EL (cell line): ENCODE measurements at places on chromosomes 5 and 9.

GRCh38 chr5:99590806-99591205 is 662.0 kb upstream of the CHD1 start:
- no peak for DNase-seq

DNA sequence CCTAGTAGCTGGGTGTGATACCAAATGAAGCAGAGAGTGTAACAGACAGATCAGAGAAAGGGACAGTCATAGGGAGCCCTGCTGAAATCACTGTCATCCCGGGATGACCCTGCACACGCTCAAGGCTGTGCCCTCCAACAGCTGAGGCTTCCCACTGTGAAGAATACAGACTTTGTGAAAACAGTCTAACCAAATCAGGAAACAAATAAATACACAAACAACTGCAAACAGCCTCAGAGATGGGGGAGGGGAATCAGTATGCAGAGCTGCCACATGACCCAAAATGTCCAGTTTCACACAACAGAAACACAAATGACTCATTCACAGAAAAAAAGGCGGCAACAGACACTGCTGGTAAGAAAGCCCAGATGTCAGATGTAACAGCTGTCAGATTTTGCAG is 101.9 kb downstream of the ADAMTS2 start:
- DNase-seq = peak; percentile 73

GRCh38 chr5:39665328-39665727 is 240.5 kb upstream of the DAB2 start:
- no peak for DNase-seq

- peak; percentile 0 for DNase-seq
Measured at GRCh38 chr5:106292654-106293053, 1378.1 kb downstream of the EFNA5 start.

DNA sequence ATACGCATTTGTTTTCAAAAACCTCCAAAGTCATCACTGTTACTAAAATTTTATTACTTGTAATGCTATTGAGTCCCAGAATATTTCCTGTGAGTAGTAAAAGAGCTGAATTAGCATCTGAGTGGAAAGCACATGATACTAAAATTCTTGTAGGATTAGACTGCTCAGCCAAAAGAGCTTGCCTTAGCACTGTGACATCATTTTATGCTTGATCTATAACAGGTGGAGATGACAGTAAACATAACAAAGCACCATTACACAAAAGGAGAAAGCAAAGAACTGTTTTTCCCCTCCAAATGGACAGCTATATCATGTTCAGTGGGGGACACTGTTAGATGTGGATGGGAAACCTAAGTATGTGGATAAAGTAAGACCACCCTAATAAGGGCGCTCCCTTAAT is 5.8 kb upstream of the JAK2 start:
- DNase-seq = peak; percentile 33

- no peak for DNase-seq
Measured at GRCh38 chr5:43312076-43312661, 1.0 kb downstream of the HMGCS1 start.

DNA sequence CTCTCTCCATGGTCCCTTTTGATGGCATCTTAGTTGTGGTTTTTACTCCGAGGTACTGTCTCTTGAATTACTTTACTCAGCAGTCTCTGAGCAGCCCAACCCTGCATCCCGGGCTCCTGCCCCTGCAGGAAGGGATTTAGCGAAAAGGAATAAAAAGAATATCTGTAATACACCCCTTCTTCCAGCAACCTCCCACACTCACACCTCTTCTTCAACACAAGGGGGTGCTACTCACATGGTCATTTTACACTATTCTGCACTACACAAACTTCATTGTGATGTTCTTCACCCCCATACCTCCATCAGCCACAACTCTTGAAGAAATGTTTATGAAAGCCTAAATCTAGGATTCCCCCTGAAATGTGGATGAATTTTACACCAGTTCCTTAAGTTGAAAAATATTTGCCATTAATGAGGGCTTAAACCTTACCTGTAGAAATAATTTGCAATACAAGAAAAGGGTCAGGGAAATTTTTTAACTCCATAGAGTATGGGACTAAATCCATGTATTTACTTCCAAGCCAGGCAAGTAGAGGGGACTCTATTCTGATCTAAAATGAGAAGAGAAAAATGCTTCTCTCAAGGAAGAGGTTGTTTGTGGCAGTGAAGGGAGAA is 26.0 kb downstream of the TPD52L3 start:
- DNase-seq = peak; percentile 67

GRCh38 chr9:87585123-87585855 is 87.6 kb downstream of the DAPK1 start:
- no peak for DNase-seq

DNA sequence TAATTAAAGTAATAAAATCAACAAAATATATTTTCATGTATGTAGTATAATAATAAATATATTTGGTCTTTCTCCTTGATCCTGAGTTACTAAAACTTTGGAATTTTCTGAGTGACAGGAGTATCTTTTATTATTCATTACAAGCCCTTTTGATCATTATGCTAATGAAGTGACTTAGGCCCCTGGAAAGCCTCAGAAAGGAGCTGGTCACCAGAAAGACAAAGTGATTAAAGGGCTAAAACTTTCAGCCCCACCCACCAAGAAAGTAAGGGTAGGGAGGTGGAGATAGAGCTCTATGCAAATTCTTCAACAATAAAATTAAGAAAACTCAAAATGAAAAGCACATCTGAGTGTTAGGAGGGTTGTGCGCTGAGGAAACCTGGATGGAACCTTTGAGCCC is 27.5 kb downstream of the UBQLN1 start:
- DNase-seq = no peak

- no peak for DNase-seq
Measured at GRCh38 chr9:90680534-90680933, 37.9 kb upstream of the DIRAS2 start.

DNA sequence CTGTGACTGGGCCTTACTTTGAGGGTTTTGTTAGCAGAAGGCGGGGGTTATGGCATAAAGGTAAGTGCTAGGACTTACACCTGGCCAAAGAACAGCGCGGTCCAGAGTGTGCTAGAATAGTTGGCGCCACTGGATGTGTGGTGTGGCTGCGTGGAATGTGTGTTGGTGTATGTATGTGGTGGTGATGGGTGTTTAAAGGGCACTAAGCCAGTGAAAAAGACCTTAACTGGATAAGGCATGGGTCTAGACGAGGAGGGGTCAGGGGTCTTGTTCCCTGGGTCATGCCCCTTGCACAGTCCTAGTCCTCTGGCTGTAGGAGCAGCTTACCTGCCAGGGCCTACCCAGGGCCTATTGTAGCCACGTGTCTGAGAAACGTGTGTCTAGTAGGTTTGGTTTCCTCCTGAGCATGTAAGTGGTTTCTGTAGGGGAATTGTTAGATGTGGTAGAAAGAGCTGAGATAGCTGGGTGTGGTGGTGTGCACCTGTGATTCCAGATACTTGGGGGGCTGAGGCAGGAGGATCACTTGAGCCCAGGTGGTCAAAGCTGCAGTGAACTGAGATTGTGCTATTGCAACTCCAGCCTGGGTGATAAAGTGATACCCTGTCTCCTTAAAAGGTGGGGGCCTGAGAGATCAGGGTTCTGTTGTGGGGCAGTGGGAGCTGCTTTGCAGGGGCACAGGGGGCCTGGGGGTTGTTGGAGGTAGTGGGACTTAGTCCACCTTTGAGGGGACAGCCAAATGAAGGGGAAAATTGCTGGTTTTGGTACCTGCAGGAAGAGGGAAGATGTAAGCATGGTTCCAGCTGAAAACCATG is 55.2 kb downstream of the HSPA4 start:
- DNase-seq = no peak

DNA sequence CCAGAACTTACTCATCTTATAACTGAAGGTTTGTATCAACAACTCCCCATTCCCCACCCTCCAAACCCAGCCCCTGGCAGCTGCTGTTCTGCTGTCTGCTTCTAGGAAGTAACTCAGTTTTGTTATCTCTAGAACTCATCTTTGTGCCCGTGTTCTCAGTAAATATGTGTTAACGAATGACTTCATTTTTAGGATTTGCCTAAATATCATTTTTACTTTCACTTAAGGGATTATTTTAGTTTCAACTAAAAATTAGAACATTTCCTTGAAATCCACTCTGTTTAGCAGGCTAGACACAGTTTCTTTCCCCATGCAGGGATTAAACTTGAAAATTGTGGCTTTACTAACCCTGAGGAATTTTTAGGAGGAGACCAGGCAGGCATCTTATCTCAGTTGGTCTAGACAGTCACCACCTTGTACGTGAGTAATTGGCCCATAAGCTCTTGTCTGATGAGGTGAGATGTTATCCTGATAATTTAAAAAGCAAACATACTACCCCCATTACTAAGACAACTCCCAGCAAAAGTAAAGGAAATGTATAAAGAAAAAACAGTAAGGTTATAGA is 68.2 kb upstream of the TNFAIP8 start:
- peak; percentile 29 for DNase-seq

- no peak for DNase-seq
Measured at GRCh38 chr5:143229896-143230675, 173.4 kb downstream of the NR3C1 start.

GRCh38 chr5:59317023-59317773 is 576.3 kb downstream of the PDE4D start:
- peak; percentile 39 for DNase-seq

DNA sequence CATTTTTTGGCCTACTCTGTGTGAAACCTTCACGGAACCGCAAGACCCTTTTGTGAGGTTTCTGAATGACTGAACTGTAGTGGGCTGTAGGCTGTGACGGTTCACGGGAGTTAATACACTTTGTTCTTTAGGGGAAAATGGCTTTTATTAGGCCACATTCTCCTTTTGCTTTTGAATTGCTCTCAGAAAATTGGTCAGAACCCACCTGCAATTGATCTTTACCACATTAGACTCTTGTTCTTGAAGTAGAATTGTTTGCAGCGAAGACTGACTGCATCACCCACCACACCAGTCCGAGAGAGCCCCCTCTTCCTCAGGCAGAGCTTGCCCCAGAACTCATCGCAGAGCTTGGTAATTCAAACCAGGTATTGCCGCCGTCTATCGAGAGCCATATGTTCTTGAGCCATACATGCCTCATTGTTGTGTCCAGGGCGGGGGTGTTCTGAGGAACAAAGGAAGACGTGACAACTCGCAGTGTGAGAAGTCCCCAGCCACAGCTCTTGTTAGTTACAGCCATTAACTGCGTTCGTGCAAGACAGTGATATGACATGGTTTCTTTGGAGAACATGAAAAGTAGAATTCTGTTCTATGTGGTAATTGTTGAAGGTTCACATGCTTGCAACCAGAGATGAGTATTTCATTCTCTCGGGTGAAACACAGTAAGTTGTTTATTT is 166.4 kb upstream of the OTULINL start:
- DNase-seq = no peak

DNA sequence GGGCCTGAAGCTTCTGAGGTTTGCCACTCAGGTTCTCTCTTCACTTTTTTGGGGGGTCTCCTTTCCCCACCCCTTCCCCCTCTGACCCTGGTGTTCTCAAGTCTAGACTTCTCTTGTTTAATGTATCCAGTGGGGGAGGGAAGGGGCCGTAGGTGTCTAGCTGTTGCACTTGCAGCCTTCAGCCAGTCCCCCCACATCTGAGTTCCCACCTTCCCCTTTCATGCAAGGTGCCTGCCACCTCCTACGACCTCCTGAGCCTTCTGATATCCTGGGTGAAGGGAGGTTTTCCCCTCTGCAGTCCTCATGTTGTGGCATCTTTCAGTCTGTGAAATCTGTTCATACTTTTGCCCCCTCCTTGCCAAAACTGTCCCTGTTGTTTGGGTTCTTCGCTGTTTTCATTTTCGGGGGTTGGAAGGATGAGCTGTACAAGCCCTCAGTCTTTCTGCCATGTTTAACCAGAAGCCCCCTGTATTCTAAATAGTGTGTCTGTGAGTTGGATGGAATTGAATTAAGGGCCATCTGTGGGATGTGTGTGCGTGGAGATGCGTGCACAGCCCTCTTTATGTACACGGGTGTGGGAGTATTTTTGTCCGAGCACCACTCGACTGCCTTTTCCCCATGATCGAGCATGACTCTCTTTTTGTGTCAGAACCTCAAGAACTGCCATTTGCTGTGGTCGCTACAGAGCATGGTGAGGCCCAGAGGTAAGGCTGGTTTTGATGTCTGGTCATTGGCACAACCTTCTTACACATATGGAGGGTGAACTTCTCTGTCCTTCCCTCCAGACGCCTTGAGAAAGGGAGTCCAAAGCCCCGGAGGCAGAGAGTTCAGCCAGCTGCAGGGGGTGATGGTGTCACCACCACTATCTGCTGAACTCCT is 23.6 kb downstream of the PRRC2B start:
- peak; percentile 43 for DNase-seq

DNA sequence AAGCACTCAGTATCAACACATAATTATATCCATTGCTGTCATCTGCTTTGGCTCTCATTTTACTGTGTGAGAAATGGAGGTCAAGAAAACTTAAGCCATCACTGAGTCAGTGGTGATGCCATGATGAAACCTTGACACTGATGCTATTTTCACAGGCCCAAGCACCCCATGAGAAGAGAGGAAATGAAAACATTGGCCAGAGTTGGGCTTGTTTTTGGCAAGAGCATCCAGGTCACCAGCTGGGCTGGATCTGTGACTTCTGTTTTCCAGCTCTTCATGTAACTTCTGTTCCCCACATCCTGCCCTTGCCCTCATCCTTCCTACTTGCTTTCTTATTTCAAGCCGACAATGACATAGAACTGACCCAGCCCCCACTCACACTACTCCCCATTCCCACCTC is 10.0 kb downstream of the LCP2 start:
- no peak for DNase-seq

DNA sequence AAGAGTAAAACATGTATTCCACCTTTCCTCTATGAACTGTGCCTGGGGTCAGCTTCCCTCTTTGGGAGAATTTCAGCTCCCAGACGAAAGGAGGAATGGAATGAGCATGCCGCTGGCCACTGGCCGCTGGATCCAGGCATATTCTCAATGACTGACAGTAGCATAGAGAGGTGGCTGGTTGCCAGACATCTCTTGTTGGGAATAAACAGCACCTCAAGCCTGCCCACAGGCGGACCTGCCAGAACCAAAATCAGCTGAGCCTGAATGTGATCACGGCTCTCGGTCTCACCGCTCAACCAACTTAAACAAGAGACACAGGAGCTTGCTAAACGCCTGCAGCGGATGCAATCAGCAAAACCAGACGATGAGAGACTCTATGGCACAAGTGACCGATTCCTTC is 20.6 kb downstream of the TBC1D9B start:
- DNase-seq = no peak

DNA sequence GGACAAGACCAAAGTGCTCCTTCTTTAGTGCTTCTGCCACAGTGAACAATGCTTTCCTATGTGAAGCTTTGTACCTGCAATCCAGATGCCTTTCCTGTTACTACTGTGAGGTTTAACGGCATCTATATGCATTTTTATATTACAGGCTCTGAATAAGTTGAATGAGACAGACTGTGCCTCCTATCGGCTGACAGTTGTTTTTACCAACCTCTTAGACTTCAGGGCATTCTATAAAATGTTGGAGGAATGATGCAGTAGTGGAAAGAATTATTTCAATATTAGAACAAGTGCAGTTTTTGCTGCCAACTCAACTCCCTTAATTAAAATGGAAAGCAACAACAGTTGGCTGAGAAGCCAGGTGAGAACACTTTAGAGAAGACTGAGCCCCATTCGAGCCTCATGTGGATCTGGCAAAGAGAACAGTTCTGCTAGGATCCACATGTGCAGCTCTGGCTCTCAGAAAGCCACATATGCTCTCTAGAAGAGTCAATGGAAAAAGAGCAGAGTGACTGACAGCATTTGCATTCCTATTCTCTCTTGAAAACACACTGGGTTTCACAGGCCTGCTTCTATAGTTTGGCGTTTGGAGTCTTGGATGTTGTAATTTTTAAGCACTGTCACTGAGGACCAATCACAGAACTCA is 147.5 kb downstream of the LURAP1L start:
- no peak for DNase-seq
